Left renal pelvis (tissue), 4 donors: ENCODE measurements at places on chromosomes 13 and 19.

DNA sequence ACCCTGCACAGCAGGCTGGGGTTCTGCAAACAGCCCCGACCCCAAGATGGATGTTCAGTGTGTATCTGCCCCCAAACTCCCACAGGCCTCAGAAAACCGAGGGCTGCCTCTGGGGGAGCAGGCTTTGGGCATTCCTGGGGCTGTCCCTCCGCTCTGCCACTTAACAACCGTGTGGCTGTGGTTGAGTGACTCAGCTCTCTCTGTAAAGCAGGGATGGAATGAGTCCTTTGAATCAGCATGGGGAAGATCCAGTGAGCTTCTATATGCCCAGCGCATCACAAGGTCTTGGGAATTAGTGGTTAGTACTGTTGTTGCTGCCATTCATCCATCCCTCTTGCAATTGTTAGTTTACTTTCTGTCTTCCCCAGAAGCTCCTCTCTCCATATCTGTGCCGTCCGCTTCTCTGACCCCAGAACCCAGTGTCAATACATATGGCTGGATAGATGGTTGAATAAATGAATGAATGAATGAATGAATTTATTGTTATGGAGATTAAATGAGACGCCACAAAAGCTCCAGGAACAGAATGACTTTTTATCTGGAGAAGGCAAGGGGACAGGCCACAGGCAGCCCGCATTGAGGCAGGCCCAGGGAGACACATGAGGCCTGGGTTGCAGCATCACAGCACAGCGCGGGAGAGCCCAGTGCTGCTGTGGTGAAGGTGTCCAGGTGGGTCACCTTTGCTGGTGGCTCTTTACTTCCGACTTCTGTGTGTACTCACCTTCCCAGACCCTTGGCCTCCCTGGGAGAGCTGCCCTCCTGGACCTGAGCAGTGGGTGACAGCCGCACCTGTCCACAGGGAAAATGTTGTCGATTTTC, 89.2 kb downstream of the RGCC start:
- no peak for DNase-seq

DNA sequence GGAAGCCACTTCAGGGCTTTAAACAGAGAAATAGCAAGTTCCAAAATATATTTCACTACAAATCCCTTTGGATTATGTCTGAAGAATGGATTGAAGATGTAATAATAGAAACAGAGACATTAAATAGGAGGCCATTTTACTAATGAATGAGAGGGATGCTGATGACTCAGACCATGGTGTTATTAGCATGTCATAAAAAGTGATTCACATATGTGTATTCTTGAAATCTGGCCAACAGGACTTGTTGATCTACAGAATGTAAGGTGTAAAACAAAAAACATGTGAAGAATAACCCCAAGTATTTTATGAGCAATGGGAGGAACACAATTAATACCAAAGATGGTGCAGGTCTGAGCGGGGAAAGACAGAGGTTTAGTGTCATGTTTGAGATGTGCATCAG, 873.7 kb downstream of the SLITRK5 start:
- no peak for DNase-seq

GRCh38 chr19:51020988-51021651, 1.6 kb upstream of the KLK10 start:
- DNase-seq: no peak

- DNase-seq: no peak
Observed at GRCh38 chr19:18320865-18321733, 1.8 kb downstream of the LSM4 start.

DNA sequence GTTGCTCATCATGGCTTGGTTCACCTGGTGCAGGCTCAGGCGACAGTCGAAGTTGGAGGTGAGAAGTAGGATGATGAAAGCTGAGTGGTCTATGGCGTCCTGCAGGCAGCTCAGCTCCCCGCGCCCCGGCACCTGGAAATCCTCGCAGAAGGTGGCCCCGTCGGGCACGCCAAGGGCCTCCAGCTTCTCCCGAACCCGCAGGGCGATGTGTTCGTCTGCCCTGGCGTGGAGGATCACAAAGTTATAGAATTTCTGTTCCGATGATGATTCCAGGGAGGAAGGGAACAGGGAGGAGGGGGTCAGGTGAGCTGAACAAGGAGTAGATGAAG, 14.6 kb downstream of the TICAM1 start:
- DNase-seq: no peak

DNA sequence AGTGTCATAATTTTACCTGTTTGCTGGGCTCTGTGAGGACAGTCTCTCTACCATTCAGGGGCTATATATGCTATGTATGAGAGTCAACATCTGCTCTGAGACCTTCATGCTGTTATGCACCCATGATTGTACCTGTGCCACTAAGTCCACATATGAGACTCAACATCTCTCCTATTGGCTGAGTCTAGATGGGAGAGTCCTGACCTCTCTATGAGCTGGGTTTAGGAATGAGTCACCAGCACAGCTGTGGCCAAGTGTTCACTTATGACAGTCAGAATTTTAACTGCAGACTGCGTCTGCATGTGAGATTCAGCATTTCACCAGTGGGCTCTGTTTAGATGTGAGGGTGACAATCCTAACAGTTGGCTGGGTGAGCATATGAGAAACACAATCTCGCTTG, 49.5 kb downstream of the ZNF729 start:
- DNase-seq: no peak

GRCh38 chr19:40549007-40549708, 27.5 kb upstream of the SHKBP1 start:
- no peak for DNase-seq

DNA sequence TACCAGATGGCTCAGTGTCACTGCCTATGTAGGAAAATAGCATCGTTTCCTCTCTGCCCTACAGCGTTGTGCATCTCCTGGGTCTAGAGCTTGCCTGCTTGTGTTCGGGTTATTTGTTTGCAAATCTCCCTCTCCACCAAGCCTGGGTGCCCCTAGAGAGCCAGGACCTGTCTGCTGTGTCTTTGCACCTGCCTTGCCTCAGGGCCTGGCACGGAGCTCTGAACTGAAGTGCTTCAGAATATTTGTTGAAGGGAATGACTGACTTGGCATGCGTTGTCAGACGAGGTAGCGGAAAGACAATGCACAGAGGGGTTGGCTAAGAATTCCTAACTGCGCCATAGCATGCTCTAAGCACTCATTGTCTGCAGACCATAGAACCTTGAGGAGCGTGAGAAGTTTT, 263.4 kb downstream of the FGF9 start:
- no peak for DNase-seq

DNA sequence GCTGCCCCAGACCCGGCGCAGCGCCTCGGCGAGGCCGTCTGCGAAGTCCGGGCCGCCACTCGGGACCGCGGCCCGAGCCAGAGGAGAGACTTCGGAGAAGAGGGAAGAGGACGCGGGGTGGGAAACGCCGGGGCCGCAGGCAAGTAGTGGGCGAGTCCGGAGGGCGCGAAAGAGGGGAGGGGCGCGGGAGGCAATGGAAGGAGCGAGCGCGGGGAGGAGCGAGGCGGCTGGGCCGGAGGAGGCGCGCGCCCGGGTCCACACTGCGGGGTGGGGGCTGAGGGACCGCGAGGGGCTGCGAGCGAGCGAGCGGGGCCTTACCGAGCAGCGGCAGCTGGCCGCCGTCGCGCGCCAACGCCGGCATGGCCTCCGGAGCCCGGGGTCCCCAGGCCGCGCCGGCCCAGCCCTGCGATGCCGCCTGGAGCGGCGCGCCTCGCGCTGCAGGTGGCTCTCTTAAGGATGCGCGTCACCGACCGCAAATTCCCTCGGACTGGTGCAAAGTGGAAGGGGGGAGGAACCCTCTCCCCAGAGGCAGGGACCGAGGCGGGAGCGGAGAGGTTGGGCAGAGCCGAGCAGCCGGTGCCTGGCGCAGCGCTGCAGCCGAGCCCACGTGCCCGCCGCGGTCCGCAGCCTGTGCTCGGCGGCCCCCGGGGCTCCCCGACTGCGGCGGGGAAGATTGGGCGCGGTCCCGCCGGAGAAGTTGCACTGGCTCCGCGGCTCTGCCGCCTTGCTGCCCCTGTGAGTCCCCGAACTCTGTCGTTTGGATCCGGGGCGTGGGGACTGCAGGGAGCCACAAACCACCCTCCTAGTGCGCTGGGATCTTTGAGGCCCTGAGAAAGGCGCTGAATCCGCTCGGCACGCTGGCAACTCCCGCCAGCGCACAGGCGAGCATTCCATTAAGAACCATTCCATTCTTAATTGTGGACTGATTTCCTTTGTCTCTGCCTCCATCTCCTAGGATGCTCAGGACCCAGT, at the start of gene FLT3:
TSS of gene FLT3 (minus strand) at position 427 of the 972 bp plus-strand sequence. CDS start at position 361, 66 bp downstream.
- DNase-seq: no peak

DNA sequence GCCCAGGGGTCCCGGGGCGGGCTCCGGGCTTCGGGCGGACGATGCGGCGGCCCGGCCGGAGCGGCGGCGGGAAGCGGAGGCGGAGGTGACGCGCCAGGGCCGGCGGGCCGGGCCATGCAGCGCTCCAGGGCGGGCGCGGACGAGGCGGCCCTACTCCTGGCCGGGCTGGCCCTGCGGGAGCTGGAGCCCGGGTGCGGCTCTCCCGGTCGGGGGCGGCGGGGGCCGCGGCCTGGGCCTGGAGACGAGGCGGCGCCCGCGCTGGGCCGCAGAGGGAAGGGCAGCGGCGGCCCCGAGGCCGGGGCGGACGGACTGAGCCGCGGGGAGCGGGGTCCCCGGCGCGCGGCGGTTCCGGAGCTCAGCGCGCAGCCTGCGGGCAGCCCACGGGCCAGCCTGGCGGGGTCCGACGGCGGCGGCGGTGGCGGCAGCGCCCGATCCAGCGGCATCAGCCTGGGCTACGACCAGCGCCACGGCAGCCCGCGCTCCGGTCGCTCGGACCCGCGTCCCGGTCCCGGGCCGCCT, 362 bp downstream of the WTIP start:
- no peak for DNase-seq

GRCh38 chr19:12872941-12873890, 8.0 kb downstream of the DNASE2 start:
- no peak for DNase-seq

GRCh38 chr13:26377038-26377437, 123.1 kb downstream of the CDK8 start:
- DNase-seq: no peak

- DNase-seq: no peak
Observed at GRCh38 chr19:46945694-46946489, 73.7 kb upstream of the NPAS1 start.

DNA sequence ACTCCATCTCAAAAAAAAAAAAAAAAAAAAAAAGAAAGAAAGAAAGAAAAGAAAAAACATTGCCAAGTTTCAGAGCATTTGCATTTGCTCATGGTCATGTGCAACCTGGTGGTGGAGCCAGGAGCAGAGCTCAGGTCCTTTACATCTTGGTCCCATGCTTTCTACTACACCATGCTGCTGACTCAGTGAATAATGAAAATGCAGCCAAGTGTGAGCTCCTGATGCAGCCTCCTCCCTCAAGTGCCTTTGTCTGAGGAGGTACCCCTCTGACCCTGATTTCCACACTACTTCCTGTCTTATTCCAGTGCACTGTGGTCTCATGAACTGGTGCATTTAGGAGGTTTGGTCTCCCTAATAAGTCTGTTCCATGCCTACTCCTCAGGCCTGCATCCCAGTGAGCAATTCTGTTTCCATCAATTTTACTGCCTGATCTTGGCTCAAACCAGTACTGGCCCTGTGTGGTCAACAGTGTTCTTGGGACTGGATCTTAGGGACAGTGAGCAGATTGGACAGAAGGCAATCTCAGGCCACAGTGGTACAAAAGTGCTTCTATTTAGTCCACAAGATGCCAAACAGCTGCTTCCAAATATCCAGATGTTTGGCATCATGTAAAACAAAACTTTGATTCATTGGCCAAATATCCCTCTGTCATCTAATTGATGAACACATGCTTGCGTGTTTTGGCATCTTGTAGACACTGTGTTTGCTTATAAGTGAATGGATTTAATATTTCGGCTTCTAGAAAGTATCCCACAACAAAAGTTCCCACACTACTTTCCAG, 28.8 kb upstream of the LRCH1 start:
- no peak for DNase-seq

DNA sequence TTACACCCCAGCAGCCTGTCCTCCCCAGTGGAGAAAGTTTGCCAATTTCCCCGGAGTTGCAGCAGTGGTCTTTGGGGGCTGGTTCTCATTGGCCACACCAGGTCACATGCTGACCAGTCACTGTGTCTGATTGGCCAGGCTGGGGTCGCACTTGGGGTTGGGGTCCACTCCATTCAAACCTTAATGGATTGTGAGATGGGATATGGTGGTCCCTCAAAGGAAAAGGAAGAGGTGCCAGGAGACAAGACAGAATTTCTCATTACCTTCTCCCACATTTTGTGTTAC, 3.4 kb downstream of the PPM1N start:
- no peak for DNase-seq

- DNase-seq: no peak
Observed at GRCh38 chr13:26343816-26344215, 89.9 kb downstream of the CDK8 start.

DNA sequence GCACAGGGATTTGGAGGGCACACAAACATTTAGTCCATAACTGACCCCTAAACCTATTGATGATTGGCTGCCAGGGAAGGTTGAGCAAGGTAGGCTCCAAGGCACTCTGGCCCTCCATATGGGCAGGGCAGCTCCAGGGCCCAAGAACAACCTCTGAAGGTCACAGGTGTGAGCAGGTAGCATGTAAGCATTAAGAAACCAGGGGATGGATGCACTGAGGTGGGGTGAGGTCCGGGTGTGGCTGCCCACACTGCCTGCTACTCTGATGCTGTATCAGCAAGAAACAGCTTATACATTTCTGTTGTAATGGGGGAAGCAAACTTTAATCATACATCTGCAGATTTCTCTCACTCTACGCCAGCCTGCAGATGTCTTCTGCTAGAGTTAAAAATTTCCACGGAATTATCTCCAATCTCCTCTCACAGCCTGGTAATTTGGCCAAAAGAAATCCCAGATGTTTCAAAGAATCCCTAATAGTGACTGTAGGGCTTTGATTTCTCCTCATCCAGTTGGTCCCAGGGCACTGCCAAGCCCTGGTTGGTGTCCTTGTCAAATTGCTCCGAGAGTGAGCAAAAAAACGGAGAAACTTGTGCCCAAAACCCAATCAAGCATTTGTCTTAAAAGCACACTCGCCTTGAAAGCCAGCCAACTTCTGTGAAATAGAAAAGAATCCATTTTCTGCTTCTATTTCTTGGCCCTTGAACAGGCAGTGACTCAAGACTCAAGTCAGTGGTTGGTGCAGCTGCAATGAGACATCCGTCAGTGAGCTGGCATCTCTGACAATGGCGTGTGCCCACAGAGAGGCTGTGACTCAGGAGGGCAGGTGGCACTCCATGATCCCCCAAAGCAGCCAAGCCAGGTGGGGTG, 72.5 kb upstream of the MRI1 start:
- no peak for DNase-seq

GRCh38 chr13:41315443-41316047, 4.5 kb downstream of the NAA16 start:
- DNase-seq: no peak

DNA sequence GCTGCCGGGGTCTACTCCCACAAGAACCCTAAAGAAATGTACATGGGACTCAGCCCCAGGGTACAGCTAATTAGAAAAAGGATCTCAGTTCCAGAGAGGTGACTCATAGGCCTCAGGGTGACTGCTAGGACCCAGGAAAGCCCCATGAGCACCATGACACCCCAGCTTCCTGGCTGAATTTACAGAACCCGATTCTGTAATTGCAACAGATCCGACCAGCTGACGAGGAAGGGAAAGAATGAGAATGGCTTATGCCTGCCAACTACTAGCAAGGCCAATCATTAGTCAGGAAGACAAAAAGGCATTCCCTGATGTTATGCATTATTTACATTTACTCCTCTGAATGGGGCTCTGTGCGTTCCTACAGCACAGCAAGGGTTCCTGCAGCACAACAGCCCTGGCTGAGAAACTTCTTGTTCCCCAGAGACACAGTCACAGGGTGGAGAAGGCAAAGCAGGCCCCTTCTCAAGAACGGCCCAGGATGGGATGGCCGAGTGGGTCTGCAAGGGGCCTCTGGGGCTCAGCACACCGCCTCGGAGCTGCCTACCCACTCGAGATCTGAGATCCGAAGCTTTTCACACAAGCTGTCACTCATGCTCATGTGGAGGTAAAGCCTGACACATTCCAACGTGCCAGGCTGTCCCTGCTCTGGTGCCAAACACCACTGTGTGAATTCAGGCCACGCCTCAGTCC, 27.2 kb downstream of the PBX4 start:
- DNase-seq: no peak
